ENCODE measurements at places on chromosomes 12 and 14.

- no peak for DNase-seq
These were observed 555 bp upstream of the RTN1 start for GRCh38 chr14:59871166-59871495.

DNA sequence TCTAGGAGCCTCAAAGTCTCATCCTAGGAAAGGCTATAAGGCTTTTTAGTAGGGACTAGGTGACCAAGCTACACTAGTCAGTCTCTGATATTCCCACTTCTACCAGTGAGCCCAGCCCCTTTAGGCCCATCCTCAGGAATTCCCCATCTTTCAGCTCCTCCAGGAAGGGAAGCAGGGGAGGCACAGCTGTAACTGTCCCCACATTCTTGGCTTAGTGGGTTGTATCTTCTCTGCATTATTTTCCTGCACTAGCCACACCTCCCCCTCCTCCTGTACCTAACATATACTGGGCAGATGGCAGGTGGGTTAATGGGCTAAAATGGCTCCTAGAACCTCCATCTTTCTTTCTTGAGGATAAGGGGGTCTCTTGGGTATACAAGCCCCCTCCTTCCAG lies 424 bp upstream of the CYP27B1 start:
- no peak for DNase-seq

GRCh38 chr12:46318037-46318436 lies 49.2 kb upstream of the SLC38A1 start:
- no peak for DNase-seq

- DNase-seq: no peak
These were observed 1088.4 kb downstream of the BCL11B start for GRCh38 chr14:98183556-98183955.

GRCh38 chr14:66240105-66240504 lies 246.1 kb upstream of the CCDC196 start:
- DNase-seq: no peak

GRCh38 chr12:110234331-110234751 lies 46.7 kb upstream of the ATP2A2 start:
- DNase-seq: no peak

DNA sequence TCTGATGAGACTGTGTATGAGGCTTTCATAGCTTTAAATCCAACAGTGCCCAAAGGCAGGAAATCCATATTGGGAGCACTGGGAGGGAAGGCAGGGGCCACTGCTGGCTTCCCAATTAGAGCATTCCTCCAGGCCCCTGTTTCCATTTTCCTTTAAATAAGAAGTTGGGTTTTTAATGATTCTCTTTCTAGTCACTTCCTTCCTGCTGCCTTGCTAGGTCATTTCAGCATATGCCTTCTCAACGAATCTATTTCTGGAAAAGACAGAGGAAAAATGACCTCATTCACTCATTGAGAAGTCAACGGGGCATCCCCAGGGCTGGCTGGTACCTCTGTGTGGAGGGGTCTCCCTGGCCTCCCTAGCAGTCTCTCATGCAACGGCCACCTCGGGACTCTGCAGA lies 43.5 kb downstream of the IGF1 start:
- DNase-seq: no peak

DNA sequence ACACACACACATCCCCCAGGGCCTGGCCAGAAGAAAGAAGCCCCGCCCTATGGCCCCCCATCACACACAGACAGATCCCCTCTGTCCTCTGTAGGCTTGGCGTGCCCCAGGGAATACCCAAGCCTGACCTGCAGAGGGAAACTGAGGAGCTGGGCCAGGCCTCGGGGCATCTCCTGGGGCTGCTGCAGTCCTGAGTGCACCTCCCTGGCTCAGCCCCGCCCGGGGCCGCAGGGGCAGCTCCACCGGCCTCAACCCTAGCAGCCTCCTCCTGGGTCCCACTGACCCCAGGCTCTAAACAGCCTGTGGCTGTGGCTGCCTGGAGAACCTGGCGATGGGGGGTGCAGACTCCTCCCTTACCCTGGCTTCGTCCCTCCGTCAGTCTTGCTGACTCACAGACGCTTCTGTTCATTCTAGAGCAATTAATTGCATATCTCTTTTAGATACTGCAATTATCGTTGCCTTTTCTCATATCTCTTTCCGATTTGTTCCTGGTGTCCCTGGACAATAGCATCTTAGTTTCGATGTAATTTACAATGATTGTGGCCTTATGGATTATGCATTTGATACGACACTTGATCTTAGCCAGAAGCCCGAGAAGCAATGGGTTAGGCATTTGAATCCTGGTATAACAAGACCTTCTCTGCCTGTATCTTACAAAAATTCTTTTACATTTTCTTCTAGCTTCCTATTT lies 45.8 kb upstream of the EIF5 start:
- DNase-seq: no peak

GRCh38 chr14:35155962-35156361 lies 33.6 kb downstream of the PRORP start:
- DNase-seq: no peak

DNA sequence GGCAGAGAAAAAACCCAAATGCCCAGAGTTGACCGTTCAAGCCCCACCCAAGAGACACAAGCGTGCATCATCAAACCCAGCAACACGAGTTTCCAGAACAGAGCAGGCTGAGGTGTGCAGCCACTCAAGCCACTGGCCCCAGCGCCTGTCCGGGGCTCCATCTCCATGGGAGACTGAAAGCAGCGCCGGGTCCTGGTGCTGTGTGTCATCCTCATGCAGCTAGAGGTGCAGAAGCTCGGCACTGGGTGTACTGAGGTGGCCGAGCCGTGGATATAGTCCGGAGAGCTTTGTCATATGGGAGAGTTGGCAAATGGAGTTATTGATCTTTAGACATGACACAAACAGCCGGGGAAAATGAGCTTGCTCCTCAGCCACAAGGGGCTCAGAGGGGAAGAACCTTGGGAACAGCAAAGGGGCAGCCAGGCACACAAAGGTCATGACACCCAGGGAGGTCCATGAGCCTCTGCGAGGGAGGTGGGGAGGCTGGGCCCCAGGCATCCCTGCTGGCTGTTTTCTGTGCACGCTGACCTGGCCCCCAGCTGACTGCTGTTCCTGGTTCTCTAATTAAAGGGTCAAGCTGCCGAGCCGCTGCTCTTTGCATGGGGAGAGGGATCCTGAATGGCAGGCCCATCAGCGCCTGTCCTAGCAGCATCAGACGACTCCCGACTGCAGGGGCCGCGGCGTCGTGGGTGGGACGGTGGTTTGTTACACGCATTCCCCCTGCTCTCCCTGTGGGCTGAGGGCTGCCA lies 145.4 kb upstream of the SFSWAP start:
- no peak for DNase-seq

DNA sequence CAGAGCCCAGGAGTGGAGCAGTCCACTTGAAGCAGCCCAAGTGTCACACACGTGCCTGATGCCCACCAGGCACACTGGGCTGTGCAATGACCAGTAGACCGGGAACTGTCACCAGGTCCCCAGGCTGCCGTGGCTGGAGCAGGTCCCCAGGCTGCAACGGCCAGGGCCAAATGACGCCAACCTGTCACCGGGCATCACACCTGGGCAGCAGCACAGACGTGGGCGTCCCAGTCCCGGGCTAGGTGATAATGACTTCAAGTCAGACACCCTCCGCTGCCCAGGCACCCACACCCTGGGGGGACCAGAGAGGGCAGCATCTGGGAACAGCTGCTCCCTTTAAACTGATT lies 30.6 kb upstream of the MMP17 start:
- DNase-seq: no peak

DNA sequence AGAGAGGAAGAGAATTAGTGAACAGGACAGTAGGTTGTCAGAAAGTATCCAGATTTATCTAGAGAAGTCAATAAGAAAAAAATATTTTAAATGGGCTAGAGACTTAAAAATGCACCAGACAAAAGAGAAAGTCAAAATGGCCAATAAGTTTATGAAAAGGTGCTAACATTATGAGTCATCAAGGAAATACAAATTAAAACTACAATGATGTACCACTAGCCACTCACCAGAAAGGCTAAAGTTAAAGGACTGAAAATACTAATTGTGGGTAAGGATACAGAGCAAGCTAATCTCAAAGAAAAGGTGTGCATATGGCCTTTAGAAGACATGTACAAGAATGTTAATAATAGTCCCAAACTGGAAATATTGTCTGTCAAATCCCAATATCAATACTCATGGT lies 37.7 kb downstream of the C12orf50 start:
- DNase-seq: no peak

- peak; percentile 86 for DNase-seq
These were observed 2.1 kb downstream of the KCNC2 start for GRCh38 chr12:75207338-75208083.

DNA sequence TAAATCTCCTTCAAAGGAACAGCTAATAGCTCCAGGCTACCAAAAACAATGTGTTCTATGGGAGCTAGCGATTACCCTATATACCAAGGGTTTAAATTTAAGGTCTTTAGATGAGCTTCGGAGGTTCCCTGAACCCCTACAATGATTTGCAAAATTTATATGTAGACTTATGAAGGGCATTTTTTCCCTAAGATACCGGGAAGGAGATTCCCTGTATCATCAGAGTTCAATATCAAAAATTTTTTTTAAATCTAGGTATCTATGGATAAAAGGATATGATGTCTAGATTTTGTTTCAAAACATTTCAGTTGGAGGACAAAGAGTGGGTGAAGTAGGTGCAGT lies 17.9 kb upstream of the COL2A1 start:
- DNase-seq: no peak

DNA sequence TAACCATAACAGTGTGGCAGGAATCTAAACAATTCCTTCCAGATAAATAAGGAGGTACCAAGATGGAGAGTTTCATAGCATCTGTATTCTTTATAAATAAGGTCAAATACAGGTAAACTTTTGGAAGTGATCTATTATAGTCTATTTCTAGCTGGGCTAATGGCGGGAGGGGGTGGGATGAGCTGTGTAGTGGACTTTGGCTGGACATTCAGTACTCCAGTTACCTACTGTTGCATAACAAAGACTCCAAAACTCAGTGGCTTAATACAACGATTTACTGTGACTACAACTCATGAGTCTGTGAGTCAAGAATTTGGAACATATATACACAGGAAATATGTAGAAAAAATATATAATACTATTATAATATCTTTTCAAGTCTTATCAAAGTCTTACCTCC lies 496.1 kb downstream of the BCL11B start:
- no peak for DNase-seq

DNA sequence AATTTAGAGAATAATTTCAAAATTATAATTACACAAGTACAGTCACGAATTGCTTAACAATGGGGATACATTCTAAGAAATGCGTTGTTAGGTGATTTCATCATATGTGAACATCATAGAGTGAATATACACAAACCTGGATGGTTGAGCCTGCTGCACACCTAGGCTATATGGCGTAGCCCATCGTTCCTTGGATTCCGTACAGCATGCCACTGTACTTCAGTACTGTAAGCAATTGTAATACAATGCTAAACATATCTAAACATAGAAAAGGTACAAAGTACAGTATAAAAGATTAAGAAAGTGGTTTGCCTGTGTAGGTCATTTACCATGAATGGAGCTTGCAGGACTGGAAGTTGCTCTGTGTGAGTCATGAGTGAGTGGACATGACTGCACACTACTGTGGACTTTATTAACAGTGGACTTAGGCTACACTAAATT lies 286.2 kb downstream of the CACNA1C start:
- no peak for DNase-seq

DNA sequence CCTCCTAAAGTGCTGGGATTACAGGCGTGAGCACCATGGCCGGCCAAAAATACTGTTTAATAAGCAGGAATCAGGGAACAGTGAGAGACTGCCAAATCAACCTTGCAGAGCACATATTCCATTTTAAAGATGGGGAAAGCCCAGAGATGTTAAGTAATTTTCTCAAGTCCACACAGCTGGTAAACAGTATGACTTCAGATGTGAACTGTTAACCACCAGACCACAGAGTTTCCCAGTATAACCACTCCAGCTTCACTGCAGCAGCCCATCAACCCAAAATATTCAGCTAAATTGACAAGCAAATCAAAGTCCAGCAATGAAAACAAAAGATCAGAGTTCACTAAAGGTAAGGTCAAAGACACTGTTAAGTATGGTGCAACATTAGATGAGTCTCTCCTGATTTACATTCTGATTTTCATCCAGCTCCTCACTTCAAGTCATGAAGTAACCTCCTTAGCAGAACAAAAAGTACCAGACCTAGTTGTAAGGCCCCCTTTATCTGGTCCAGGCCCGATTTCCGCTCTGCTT lies 82.1 kb downstream of the TRAFD1 start:
- DNase-seq: no peak

DNA sequence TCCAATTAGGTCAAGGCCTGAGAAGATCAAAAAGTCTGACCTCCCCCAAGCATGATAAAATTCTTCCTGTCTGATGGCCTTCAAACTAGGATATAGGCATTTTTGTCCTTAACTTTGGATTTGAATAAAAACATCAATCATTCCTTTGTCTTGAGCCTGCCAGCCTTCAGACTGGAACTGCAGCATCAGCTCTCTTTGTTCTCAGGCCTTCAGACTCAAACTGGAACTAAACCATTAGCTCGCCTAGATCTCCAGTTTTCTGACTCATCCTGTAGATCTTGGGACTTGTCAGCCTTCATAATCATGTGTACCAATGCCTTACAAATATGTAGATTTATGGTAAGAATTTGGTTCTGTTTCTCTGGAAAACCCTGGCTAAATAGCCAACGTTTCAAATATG lies 721.7 kb downstream of the GALC start:
- DNase-seq: no peak

GRCh38 chr12:75589801-75590200 lies 78.4 kb upstream of the KRR1 start:
- DNase-seq: no peak

GRCh38 chr12:52953181-52953841 lies 4.4 kb downstream of the KRT18 start:
- DNase-seq: peak; percentile 58

- peak; percentile 60 for DNase-seq
These were observed 354.7 kb upstream of the TMTC1 start for GRCh38 chr12:30138483-30138882.

GRCh38 chr14:92888896-92889295 lies 34.1 kb upstream of the CHGA start:
- no peak for DNase-seq

DNA sequence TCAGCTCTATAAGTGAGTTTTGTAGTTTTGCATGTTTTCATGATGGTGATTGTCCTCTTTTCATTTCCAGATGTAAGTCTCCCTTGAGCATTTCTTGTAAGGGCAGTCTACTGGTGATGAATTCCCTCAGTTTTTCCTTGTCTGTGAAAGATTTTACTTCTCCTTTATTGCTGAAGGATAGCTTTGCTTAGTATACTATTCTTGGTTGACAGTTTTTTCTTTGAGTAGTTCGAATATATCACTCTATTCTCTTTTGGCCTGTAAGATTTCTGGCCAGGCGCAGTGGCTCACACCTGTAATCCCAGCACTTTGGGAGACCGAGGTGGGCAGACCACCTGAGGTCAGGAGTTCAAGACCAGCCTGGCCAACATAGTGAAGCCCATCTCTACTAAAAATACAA lies 23.6 kb downstream of the SIX4 start:
- no peak for DNase-seq

GRCh38 chr12:19507823-19508222 lies 68.5 kb downstream of the AEBP2 start:
- no peak for DNase-seq

DNA sequence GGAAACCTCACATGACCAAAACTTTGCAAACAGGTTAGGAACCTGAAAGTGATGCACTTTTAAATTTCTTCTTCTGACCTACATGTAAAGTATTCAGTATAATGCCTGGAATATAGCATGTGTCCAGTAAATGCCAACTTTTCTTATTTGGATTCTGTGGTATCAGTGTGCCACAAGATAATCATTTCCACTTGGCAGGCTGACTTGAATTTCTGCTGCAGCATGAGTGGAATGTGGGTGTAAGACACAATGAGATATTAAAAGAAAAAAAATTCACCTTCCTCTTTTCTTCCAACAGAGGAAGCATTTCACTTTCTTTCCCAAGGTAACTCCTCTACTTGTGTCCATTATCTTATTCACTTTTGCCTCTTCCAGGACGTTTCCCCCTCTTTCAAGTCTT lies 141.9 kb upstream of the PRKD1 start:
- no peak for DNase-seq
